ENCODE measurements at places on chromosomes 16 and 17. TPM values are rescaled to one million over a fixed set of nuclear protein-coding genes. Genes with fewer than 3 reads are reported as not detected.

- DNase-seq = peak; percentile 43
Observed at GRCh38 chr17:44828919-44829522, 1.1 kb downstream of the GJC1 start.

GRCh38 chr16:11493531-11493929, 93.2 kb downstream of the LITAF start:
- DNase-seq = no peak

DNA sequence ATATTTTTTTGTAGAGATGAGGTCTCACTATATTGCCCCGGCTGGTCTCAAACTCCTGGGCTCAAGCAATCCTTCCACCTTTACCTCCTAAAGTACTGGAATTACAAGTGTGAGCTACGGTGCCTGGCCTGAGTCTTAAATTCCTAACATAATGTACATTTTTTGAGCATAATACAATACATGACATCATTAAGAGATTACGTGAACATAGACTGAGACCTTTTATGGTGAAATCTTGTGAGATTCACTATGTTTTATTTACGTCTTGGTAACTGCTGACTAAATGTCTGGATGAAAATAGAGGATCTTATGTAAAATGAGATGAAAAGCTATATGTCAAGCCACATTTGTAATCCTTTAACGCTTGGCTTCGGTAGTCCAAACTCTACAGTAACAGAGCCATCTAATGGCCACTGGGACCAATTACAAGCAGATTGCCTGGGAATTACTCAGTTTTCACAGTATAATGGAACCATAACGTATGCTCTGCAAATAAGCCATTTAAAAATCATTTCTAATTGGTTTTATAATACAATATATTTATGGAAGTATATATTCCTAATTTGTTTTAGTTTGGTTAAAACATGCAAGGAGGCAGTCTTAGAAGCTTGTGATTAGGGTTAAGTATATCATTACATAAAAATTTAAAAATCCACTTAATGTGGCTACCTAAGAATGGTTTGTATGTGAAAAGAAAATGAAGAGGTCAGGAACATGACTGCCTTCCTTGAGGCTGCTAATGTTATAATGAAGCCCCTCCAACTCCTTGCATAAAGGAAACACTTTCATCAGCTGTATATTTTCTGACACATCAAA, 8.1 kb upstream of the EFCAB13 start:
- peak; percentile 90 for DNase-seq

DNA sequence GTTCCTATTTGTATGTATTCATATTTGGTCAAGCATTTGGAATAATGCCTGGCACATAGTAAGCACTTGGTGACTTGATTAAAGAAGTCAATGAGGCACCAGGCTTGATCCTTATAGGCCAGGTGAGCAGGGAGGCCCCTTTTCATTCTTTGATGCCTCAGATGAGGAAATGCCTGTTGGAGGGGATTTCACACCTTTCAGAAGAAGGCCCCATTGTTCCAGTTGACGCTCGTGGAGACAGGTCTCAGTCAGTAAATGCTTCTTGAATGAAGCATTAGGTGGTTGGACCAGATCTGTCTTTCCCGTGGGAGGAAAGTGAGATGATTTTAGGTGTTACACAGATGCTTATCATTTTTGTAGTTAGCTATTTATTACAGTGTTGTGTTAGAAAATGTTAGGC, 13.0 kb downstream of the LCMT1 start:
- no peak for DNase-seq

GRCh38 chr17:41948762-41949460, 17.7 kb upstream of the CNP start:
- DNase-seq = no peak

- DNase-seq = peak; percentile 31
Observed at GRCh38 chr17:15307710-15308111, 33.7 kb downstream of the TEKT3 start.

DNA sequence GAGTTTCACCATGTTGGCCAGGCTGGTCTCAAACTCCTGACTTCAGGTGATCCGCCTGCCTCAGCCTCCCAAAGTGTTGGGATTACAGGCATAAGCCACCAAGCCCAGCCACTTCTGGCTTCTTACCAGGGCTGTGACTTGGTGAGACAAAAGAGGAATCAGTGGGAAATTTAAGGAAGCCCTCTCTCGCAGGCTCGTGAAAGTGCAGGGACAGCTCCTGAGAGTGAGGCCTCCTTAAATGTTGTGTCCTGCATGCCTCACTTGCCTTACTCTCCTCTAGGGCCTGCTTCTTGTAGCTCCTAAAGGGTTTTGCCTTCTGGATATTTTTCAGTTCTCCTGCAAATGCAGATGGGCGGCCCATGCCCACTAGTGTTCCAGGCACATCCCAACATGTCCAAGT, 5.2 kb downstream of the AHSP start:
- DNase-seq = no peak

DNA sequence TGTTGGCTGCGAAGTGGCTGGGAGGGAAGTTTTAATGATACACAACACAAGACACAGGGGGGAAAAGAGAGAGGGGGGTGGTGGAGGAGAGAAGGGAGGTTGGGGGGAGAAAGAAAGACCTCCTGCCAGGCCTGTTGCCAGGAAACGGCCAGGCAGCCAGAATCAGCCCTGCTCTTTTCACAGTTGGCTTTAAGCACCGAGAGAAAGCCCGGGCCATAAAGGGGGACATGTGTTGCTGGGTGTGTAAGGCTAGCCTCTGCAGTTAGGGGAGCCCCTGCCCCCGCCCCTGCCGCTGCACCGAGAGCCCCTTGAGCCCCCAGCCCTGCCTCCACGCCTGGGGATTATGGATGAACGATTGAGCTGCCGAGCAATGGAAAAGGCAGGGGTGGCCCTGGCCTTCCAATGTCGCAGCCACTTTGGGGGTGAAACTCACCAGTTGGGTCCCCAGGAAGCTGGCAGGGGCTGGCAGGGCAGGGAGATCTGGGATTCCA, 13.9 kb upstream of the WNT3 start:
- DNase-seq = no peak

SCN4A gene
- total RNA-seq = not detected

SEPTIN12 gene
- not detected for total RNA-seq

AGRP gene
- not detected for total RNA-seq

PVALEF gene
- total RNA-seq = not detected

IGFALS gene
- 0.27 TPM for total RNA-seq

CHRNE gene
- 4.9 TPM for total RNA-seq

KRTAP4-3 gene
- not detected for total RNA-seq

Data from fibroblast of the aortic adventitia (primary cell).